ENCODE measurements at places on chromosomes 5 and 9.
A peak's percentile ranks its signal among the peaks of the same experiment; 100 is the strongest.

DNA sequence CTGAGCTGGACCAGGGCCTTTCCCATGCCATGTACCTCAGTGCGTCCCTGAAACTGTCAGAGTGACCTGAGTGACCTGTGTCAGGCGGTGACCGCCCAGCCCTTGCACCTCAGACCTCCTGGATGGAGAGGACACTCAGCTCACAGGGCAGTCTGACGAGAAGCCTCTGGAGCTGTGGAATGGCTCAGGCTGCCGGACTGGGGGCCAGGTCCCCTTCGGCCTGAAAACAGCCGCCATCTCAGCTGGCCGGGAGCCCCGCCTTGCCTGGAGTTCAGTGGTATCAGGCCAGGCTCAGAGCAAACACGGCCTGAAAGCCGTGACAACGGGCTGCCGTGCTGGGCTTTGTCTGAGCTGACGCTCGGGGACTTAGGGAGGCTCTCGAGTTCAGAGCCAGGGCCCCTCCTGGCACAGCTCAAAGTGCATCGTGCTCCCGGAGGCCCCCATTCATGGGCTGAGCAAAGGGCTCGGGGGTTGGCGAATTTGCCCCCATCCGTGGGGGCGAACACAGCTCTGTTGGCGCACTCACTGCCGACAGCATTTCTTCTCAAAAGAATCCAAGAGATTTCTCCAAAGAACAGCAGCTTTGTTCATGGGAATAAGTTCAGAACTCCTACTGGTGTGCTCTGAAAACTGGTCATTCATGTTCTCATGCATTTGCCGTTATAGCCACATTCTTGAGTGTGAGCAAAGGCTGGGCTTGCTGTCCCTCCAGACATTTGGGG lies 8.4 kb upstream of the SLC9A3 start:
- no peak for DNase-seq

DNA sequence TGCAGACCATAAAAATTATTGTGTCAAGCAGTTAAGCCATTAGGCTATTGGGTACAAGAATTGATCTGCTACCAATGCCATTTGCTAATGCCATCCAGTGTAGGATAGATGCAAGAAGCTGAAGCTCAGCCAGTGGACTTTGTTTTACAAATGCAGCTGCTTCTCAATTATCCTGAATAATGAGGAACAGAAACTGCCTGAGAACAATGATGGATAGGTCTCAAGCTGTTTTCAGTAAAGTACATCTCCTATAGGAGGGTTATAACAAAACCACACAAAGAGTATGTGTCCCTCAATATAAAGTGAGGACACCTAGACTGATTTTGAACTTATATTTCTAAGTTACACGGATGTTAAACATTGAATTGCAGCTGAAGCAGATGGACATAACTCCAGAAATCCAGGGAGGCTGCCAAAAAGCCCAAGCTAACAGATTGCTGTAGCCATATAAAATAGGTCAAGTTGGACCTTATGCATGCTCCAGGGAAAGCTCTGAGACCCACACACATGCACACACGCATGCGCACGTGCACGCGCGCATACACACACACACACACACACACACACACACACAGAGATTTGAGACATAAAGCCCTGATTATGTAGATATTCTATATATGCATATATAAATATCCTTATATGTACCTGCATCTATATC lies 482.7 kb upstream of the CD180 start:
- no peak for DNase-seq

DNA sequence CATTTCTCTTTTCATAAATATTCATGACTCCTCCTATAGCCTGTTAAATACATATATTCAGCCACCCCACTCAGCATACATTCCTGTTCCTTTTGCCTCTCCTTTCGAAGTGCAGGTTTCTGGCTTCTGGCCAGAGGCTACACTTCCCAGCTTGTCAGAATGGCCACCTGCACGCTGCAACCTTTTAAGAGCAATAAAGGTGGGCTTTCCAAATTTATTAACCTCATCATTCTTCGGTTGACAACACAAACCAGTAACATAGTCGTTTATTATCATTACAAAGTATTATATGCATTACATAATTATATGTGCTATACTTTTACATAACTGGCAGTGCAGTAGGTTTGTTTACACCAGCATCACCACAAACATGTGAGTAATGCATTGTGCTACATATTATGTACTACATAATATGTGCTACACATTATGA lies 16.5 kb upstream of the TMEM171 start:
- DNase-seq = peak; percentile 47

GRCh38 chr5:180873615-180874520 lies 12.8 kb upstream of the ZFP62 start:
- DNase-seq = no peak

GRCh38 chr5:39264528-39264927 lies 45.2 kb upstream of the FYB1 start:
- no peak for DNase-seq

DNA sequence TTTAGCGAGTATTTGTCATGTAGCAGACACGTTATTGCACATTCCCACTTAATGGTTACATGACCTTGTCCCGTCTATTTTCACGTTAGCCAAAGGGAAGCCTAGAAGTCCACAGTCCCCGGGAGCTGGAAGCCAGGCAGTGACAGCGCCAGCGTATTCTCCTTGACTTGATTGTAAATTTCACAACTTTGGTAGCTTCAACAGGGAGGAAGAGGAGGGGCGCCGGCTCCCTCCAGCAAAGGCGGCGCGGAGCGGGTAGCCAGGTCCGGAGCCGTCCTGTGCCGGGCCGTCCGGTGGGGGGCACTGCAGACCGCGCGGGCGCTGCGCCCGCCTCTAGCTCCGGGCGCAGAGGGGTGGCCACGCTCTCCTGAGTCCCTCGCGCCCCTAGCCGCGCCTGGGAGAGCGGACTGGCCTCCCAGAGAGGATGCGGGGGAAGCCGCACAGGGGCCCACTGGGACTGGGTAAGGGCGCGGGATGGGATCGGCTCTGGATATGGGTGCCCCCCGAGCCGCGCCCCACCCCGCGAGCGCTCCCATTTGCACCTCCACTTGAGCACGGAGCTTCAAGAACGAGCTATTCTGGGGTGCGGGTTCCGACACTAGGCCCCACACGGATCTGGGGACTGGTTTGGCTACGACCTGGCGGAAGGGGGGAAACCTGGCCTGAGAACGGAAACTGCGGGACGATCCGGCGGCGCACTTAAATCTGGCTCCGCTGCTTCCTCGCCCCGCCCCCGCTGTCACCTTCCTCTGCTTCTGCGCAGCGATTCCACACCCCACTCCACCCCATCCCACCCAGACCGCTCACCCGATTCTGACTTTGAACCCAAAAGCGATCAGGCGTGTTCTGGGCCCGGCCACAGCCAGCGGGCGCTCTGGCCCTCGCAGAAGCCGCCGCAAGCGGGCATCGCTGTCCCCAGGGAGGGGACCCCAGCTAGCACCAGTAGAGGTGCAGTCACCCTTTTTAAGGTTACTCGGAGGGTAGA lies 23.8 kb downstream of the KLF4 start:
- DNase-seq = no peak

- no peak for DNase-seq
Observed at GRCh38 chr9:131887680-131888079, 147.8 kb upstream of the RAPGEF1 start.

DNA sequence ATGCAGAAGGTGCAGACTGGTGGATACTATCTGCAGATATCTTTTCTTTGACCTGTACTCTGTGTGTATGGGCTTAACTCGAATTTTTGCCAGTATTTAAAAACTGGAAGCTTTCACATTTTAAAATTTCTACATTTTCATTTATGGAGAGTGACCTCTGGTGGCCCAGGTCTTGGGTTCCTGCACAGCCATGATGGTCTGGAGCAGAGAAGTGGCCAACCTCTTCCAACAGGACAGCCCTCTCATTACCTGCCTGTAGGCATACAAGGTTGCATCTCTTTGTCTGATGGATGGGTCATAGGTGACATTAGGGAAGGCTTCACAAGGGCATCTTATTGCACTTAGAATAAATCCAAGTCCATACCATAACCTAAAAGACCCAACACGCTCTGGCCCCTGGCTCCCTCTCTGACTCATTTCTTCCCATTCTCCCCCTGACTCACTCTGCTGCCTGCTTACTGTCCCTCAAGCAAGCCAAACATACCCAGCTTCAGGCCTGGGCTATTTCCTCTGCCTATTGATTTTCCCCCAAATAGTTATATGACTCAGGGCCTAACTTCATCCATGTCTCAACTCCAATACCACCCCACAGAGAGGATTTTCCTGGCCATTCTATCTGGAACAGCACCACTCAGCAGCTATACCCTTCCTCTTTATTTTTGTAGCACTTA lies 113.3 kb upstream of the SLC1A3 start:
- DNase-seq = no peak

DNA sequence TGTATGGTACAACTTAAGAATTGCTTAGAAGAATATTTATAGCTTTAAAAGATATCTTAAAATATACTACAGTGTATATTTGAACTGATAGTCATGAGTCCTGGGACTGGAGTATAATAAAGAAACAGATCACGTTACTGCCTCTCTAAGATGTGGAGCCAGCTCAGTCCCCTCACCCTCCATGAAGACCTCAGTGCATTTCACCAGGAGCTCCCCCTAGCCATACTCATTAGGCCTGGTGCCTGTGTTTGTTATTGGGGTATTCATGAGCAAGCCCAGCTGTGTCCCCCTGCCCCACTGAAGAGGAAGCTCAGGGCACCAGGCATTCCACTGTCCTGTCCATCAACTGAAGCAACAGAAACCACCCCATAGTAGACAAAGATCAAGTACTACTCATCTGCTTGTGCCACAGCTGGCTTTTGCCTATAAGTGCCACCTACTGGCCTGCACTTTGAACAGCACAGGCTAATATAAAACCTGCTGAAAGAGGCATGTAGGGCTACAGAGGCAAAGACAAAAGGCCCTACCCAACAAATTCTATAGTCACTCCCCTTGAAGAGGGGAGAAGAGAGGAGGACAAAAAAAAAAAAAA lies 850.2 kb upstream of the NUDT12 start:
- DNase-seq = no peak

- DNase-seq = no peak
Observed at GRCh38 chr5:9951865-9952516, 297.7 kb downstream of the ATPSCKMT start.

DNA sequence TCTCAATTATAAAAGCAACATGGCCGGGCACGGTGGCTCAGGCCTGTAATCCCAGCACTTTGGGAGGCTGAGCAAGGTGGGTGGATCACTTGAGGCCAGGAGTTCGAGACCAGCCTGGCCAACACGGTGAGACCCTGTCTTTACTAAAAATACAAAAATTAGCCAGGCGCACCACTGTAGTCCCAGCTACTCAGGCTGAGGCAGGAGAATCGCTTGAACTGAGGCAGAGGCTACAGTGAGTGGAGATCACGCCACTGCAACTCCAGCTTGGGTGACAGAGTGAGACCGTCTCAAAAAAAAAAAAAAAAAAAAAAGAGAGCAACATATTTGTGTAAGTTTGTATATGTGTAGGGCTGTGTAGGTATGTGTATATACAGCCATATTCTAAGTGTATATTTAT lies 7.5 kb downstream of the RPS6 start:
- no peak for DNase-seq

GRCh38 chr5:75847561-75848021 lies 130.4 kb upstream of the POC5 start:
- DNase-seq = no peak

DNA sequence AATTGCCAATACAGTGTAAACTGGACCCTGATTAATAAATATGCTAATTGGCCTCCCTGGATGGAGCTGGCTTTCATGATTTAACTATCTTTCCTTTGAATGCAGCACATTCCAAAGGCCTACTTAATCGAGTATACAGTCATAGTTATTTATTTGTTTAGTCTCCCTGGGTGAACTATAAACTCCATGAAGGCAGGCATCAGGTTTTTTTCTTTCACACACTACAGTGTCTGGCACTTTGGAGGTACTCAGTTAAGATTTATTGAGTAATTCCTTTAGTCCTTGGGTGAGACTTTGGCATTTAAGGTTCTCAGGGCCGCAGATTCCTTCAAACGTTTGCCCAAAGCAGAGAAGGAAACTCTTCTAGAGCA lies 20.5 kb downstream of the RUSC2 start:
- DNase-seq = no peak

DNA sequence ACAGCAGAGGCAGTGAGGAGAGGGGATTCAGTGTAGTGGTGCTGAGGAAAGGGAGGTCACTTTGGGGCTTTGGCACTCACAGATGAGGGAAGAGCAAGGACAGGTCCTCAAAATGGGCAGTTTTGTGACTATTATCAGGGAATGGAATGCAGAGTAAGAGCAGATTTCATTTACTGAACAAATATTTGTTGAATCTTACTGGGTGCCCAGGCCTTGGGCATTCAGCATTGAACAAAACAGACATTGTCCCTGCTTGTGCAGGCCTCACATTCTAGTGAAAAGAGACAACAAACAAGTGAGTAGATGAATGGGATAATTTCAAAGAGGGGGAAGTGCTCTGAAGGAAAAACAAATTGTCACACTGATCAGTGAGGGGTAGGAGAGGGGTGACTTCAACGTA lies 404.1 kb downstream of the DMRT2 start:
- DNase-seq = no peak

DNA sequence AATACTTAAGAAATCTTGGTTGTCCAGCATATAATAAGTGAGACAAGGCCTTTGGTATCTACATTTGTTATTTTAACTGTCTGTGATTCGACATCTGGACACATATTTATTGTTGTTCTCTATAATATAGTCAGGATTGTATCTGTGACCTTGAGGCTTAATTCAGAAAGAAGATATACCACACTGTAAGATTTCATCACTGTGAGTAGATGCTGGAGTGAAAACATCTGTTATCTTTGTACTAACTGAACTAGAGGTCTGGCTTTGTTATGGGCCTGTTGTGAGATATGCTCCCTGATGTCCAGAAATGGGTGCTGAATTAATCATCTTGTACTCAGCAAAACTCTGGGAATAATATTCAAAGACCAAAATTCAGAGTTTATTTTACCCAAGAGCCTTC lies 148.5 kb downstream of the ISOC1 start:
- DNase-seq = no peak

GRCh38 chr9:34603610-34604231 lies 8.2 kb downstream of the RPP25L start:
- peak; percentile 23 for DNase-seq

DNA sequence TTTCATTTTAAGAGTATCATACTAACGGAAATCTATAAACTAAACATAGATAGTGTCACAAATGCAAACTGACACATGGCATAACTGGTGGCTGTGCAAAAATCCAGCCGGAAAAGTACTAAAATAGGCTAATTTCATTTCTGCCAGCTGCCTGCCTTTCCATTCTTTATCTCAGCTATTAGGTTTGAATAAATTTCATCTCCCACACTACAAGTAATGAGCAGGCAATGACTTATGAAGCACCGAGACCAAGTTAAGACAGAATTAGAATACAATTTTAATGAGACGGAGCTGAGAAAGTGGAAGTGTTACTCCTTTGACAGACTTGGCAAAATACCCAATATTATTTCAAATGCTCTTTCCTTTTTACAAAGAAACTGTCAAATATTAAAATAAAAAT lies 258.8 kb upstream of the ZNF608 start:
- DNase-seq = no peak

GRCh38 chr9:105059252-105059651 lies 131.3 kb upstream of the ABCA1 start:
- DNase-seq = no peak

- DNase-seq = no peak
Observed at GRCh38 chr9:107779731-107780130, 290.2 kb upstream of the KLF4 start.

- DNase-seq = no peak
Observed at GRCh38 chr9:69762527-69762926, 2.7 kb upstream of the PTAR1 start.

GRCh38 chr5:80034962-80035821 lies at the start of gene THBS4:
Gene THBS4, plus strand, starts transcription at chr5:80035348. Its CDS starts 190 bp downstream, at chr5:80035538.
- DNase-seq = no peak

All from NCI-H2081 treated with DMSO at 0.1 percent for 48 hours (cell line).